HFF-Myc (cell line): ENCODE measurements at places on chromosomes 4 and X.

GRCh38 chrX:5646818-5647217, 581.8 kb downstream of the NLGN4X start:
- DNase-seq: no peak

DNA sequence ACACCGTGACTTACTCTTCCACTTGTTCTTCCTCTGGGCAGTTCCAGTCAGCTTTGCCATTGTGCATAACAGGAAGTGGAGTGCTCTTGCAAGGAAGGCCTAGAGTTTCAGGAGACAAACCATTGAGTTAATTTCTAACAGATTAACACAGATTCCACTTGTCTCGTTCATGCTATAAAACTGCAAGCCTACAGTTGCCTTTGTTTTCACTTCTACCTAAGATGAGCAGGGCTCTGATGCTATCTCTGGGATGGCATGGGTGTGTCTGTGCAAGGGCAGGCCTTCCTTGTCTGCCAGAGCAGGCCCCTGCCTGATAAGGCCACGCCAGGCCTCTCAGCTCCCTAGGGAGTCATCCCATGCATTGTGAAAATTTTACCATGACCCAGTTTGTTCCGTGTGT, 67.7 kb upstream of the PGRMC2 start:
- no peak for DNase-seq

DNA sequence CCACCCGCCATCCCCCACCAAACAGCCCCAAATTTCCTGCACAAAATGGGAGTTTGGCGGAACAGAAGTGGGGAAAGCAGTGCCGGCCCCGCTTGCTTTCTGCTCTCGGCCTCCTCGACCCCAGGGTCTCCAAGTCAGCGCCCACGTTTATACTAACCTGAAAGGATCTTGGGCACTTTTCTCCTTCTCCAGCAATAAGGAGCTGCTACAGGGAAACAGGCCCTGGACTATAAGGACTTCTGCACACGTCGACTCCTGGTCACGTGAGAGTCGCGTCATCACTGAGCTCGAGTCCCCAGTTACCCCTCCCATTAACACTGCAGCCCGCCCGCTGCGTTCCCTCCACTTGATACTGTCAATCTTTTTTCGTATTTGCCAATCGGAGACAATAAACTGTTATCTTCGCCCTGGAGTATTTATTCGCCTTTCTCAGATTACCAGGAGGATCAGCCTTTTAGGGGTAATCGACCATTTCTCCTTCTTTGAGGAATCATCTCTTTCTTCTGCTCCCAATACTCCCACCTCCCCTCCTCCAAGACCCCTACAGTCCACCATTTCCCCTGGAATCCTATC, at the start of gene TCEAL8:
TCEAL8 (minus strand) TSS at position 235 of the 573 bp plus-strand sequence. CDS start 1,176 bp downstream, outside the sequence.
- DNase-seq: peak; percentile 39

GRCh38 chrX:106341823-106342222, 173.7 kb downstream of the PWWP3B start:
- DNase-seq: no peak

DNA sequence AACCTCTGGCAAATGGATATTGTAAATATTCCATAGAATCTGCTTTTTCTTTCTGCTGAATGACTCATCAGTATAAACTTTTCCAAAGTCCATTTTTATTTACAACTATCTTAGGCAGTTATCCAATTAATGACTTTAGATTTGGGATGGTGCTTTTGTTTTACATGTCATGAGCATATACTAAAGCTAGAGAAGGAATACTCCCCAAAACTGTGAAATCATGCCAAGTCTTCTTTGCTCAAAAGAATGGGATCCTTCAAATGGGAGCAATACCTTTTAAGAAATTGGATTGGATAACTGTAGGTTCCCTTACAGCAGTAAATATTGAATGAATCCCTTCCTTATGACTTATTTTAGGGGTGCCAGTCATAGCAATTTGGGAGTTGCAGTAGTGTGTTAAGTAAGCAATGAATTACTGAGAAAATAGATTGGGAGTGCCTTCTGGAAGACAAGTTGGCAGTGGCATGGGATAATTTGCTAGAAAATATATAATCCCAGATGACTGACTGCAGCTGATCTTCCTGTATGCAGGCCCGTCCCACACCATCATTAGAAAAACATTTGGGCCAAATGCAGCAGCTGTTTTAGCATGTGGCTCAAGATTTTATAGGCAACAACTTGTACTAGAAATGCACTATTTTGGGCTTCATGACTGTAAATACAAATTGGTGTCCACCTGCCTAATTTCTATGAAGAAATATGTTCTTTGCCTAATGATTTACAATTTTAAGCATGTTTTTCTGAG, 2.8 kb downstream of the TMPRSS11D start:
- DNase-seq: no peak

- no peak for DNase-seq
These were observed 7.5 kb downstream of the PLA2G12A start for GRCh38 chr4:109722357-109722756.

DNA sequence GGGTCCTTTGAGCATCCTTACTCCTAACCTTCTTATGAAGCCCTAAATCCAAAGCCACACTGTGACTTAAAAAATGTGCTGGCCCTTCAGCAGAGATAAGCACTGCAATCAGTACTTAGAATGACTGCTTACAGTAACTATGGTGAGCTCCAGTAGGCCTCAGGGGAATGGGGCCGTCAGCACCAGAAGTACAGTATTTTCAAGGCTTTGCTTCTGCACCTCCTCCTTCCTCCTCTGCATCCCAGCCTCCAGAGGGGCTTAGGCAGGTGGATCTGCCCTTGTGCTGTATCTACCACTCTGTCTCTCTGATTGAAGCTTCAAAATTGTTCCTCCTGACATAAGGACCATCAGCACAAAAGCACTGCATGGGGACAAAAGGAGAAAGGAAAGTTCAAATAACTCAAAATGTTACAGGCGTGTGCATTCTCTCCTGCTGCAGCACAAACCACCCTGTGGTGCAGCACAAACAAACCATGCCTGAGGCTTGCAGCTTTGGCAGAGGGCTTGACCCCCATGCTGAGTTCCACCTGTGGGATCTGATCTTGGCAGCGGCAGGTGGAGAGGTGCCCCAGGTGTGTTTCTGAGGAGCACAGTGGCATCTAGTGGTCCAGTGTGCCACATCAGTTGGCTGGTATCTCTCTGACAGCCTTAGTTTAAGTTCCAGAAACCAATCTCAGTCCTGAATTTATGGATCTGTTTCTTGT, 164.7 kb downstream of the SOWAHB start:
- no peak for DNase-seq

GRCh38 chrX:47093248-47093647, 15.0 kb downstream of the RGN start:
- peak; percentile 11 for DNase-seq

DNA sequence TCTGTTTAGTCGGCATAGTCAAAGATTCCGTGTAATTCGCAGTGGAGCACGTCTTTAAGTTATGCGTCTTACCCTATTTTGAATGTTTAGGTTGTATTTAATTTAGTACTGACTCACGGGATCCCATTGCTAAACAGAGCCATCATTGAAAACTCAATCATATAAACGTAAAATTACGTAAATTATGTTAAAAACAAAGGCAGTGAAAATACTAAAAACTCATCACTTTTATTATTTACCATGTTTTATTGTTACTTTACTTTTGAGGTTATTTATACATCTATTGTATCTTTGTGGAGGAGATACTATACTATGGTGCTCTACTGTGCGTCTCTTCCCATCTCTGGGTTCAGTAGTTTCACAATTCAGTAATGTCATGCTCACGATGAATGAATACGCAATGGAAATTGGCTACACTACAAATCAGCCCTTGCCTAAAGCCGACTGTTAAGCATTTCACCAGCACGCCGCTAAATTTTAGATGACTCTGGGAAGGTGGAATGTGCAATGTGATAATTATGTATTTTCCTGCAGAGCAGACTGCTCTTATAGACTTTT, 944 bp downstream of the FUNDC2 start:
- no peak for DNase-seq

DNA sequence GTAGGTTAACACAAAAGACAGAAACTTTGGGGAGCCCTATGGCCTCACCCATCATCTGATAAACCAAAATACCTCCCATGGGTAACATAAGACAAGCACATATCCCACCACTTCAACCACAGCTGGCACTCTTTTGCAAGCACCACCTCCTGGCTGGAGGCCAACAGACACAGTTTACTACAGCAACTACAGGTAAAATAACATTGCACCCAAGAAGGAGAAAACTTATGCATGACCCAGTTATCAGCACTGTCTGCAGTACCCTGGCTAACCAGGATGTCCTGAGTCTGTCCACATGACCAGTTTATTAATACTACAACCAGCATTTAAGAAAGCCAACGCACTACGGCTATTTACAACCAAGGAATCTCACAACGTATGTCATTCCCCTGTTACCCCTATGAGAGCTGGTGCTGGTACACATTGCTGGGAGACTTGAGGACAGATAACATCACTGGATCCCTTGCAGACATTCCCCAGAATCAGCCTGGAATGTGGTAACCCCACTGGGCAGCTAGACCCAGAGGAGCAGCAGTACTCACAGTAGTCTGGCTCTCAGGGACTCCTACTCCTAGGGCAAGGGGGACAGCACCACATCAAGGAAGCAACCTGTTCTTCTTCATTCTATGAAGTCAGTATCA, 32.0 kb downstream of the ELF2 start:
- no peak for DNase-seq

- DNase-seq: no peak
These were observed 43.3 kb downstream of the SPCS3 start for GRCh38 chr4:176363072-176363471.

DNA sequence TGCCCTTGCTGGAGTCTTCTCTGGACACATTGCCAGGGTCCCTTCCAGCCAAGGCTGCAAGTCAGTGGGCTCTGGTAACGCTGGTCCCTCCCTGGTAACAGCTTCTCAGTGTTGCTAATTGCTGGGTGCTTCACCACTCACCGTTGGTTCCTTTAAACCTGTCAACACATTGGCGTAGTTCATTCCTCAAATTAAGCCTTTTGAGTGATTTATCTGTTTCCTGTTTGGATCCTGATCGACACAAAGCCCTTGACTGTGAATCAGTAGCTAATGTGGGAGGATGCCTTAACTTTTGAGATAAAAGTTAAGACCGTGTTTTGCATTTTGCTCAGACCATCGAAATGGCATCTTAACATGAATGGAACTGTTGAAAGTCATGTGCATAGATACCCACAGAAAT, 125.9 kb downstream of the AMELX start:
- no peak for DNase-seq

DNA sequence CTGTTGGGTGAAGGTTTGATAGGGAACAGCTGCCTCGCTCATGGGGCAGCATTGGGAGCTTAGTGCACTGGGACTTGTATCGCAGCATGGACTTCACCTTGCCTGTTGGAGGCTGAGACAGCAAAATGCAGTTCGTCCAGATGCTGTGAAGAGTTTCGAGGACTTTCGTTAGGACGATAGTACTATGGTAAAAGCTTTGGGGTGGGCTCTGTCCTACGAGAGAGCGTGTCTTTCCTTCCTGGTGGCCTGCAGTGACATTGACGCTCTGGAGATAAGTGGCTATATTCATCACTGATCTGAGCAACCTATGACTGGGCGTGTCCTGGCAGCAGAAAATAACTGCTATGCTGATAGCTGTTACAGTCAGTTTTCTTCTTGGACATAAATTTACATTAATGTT, 44.8 kb downstream of the ARHGAP10 start:
- DNase-seq: no peak

GRCh38 chrX:129759576-129760061, 20.1 kb upstream of the SASH3 start:
- DNase-seq: no peak

GRCh38 chr4:173696551-173696950, 166.5 kb upstream of the HAND2 start:
- no peak for DNase-seq

DNA sequence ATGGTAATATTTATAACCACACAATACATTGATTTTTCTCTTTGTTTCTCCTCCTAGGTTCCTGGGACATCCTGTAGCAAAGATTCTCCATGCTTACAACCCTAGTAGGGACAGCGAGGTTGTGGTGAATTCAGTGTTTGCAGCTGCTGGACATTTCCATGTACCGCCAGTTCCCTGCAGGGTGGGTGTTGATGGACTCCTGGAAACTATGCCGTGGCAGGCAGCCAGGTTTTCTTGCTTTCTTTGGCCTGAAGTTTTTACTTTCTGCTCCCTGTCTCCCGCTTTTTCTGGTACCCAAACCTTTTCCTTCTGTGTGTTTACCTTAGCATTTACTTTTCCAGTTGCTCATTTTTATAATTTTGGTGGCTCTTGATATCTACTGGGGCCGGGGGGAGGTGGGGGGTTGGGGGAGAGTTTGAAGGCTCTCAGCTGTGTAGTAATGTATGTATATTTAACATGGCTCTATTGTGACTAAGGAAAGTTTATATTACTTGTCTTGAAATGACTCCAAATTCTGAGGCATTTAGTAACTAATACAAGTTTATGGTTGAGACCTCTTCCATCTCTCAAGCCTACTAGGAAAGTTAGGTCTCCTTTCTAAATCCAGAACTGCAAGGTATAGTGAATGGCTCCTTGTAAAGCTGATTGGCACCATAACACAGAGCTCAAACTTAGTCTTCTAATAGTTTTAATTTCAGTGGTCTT, 89.7 kb downstream of the TMEM131L start:
- peak; percentile 48 for DNase-seq

GRCh38 chr4:188959424-188959823, 820.2 kb downstream of the TRIML1 start:
- no peak for DNase-seq

DNA sequence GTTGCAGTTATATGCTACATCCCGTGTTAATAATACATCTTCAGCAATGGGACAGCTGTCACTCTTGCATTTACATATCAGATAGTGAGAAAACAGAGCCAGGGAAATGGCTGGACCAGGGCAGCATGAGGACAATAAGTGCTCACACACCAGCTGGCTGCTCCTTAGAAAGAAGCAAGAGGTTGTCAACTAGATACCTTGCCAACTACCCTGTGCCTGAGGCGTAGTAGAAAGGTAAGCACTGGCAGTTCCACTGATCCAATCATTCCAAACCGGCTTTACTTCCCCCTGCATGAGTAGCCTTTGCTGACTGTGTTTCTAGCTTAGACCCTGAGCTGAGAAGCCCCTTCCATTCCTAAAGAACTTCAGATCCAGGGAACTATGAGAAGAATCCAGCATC, 52.2 kb upstream of the FGF13 start:
- DNase-seq: no peak

GRCh38 chrX:54921427-54922021, 900 bp downstream of the TRO start:
- peak; percentile 10 for DNase-seq

- no peak for DNase-seq
These were observed 63.0 kb upstream of the WDFY3 start for GRCh38 chr4:85029453-85029852.

- no peak for DNase-seq
These were observed 42.0 kb upstream of the PROM1 start for GRCh38 chr4:16125571-16126445.

DNA sequence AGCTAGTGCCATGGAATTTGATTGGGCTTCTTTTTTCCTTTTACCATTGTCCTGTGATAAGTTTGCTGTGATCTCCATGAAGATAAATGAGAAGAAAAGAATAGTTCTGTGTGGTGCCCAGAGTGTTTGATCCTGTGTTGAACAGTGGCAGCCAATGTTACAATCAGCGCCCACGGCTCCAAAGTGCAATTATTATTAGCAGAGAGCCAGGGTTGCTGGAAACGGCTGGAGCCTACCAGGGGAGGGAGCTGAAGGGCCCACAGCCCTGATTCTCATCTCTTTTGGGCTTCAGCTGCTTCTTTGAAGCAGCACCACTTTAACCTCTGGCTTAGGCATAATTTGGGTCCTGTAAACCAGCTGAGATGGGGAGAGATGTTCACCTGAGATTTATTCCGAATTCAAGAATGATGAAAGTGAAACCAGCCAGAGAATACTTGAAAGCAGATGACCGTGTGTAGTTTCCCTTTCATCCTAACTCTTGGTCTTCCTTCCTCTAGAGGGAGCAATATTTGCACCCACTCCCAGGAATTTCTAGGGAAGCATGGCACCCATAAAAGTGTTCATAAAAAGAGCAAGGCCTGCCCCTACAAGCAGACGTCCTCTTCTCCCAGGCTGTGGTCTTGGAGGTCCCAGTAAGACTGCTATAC, 298.3 kb downstream of the EVC2 start:
- no peak for DNase-seq
